Left lung (tissue), 14 donors: ENCODE measurements at places on chromosomes 1 and 21. TPM values are rescaled to one million over a fixed set of nuclear protein-coding genes. Genes with fewer than 3 reads are reported as not detected.

The BGLAP gene
- polyA plus RNA-seq: 2.9 TPM

The TRIM46 gene
- 4.3 TPM for polyA plus RNA-seq

The GIPC2 gene
- polyA plus RNA-seq: 0.67 TPM

- H3K27me3 ChIP-seq: peaks cover 30% of the 10 kb centered on the region
- H3K36me3 ChIP-seq: no peaks in the 10 kb centered on the region
- H3K27ac ChIP-seq: no peak overlapping the region
- peaks cover 14% of the 10 kb centered on the region for H3K4me1 ChIP-seq
These were observed 17.3 kb upstream of the C1orf159 start for GRCh38 chr1:1132956-1133750.

DNA sequence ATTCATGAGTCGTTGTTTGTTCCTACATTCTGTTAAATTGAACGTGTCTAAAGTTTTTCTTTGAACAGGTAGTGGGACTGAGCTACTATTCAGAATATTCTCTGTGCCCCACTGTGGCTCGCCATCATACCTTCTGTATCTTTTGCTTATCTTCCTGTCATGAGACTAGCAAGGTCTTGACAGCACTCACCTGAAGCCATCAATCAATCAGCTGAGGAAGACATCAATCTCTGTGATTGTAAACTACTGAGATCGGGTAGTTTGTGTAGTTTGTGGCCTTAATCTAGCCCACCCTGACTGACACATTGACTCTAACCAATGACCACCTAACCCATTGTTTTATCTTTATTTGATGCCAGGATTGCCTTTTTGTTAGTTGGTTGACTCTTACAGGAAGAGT lies 17.7 kb upstream of the RUNX1 start:
- H3K4me3 ChIP-seq: no peak overlapping the region
- H3K27ac ChIP-seq: no peak overlapping the region
- no peak for DNase-seq

- H3K36me3 ChIP-seq: no peaks in the 10 kb centered on the region
- peak overlapping the region; percentile 16 for H3K4me3 ChIP-seq
- peak; percentile 42 for DNase-seq
- peak overlapping the region; percentile 64 for H3K27ac ChIP-seq
These were observed 67.8 kb downstream of the LRIG2 start for GRCh38 chr1:113140588-113141446.

DNA sequence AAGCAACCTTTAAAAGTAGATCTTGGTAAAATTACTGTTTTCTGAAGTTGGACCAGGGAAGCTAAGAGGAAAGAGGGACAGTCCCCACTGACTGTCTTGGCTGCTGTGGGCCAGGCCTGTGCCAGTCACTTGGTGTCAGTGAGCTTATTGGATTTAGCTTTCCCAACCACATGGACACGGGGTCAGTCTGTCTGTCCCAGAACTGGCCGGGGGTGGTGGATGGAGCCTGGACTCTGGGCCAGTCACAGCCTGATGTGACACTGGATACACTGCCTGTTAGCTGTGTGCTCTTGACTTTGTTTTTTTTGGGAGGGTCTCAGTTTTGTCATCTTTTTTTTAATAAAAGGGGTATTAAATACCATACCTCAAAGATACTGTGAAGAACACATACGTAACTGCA lies 96.7 kb downstream of the GALNT2 start:
- H3K27ac ChIP-seq: no peak overlapping the region
- no peaks in the 10 kb centered on the region for H3K27me3 ChIP-seq
- no peaks in the 10 kb centered on the region for H3K36me3 ChIP-seq
- peaks cover 25% of the 10 kb centered on the region for H3K4me1 ChIP-seq
- H3K4me3 ChIP-seq: no peak overlapping the region

GRCh38 chr1:158011714-158012113 lies 18.3 kb downstream of the KIRREL1 start:
- DNase-seq: peak; percentile 54
- H3K27me3 ChIP-seq: no peaks in the 10 kb centered on the region
- no peaks in the 10 kb centered on the region for H3K36me3 ChIP-seq

GRCh38 chr1:89489047-89489729 lies 35.4 kb upstream of the LRRC8B start:
- H3K4me3 ChIP-seq: no peak overlapping the region
- no peaks in the 10 kb centered on the region for H3K36me3 ChIP-seq
- H3K27ac ChIP-seq: no peak overlapping the region
- DNase-seq: peak; percentile 44
- H3K4me1 ChIP-seq: peaks cover 17% of the 10 kb centered on the region

DNA sequence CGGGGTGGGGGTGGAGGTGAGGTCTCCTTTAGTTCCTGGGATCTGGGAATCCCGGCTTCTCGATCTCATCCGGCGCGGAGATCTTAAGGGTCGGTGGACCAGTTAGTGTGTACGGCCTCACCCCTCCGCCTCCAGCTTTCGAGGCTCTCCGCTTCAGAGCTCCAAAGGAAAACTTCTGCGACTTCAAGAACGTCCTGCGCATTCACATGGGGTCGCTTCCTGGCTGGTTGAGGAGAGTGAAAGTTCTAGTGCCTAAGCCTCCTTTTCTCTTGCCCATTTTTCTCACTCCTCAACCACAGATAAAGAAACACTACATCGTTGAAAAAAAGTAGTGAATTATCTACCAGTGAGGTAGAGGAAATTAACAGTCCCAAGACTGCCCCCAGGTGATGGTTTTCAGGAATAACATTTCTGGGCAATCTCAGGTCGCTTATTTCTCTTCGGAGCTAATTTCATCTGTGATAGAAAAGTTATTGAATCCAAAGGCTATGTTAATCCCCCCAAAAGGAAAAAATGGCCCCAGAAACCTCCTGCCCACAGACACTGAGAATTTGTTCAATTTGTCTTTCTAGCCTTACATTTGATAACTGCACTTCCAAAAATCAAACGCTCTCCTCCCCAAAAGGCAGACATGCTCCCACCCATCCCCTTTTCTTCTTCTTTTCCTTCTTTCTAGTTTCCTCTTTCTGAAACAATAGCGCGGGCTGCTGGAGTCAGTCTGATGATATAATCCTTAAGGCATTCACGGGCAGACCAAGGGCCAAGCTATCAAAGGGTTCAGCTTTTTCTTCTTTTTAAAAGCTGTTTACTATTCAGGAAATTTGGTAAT lies 20.6 kb upstream of the TBX15 start:
- peak; percentile 66 for DNase-seq
- H3K4me3 ChIP-seq: peak overlapping the region; percentile 17
- no peak overlapping the region for H3K27ac ChIP-seq
- H3K27me3 ChIP-seq: peaks cover 72% of the 10 kb centered on the region
- no peaks in the 10 kb centered on the region for H3K36me3 ChIP-seq

GRCh38 chr1:228082918-228083870 lies 686 bp downstream of the ARF1 start:
- DNase-seq: peak; percentile 91
- H3K27ac ChIP-seq: peak overlapping the region; percentile 99
- peaks cover 60% of the 10 kb centered on the region for H3K4me1 ChIP-seq
- no peaks in the 10 kb centered on the region for H3K36me3 ChIP-seq

DNA sequence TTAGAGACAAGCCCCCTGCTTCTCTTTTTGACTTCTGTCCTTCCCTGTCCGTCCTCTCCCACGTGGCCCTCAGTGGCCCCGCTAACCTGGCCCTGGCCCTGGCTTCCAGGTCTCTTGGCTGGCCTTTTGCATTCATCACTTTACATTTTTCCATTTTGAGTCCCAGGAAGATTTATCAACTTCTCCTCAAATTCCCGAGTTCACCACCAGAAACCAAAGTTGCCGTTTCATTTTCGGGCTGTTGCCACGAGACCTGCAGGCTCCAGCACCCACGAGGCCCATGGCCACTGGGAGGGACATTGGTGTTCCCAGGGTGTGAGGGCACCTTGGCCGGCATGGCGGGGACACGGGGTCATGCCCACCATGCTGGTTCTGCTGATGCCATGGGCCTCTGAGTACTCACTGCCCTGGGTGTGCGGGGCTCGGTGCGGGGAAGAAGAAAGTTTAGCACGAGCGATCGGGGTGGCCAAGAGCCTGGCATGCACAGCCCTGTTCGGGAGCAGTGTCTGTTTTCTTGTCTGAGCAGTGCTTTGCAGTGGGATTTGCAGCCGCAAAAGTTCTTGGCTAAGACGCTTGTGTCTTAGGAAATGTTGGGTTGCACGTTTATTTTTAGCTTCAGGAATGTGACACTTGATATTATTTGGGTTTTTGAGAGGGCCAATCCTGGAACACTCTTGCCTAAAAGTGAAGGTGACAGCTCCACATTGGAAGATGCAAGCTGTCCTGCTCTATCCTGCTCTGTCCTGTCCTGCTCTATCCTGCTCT lies 40.4 kb upstream of the ADARB1 start:
- peak overlapping the region; percentile 56 for H3K27ac ChIP-seq
- H3K4me3 ChIP-seq: no peak overlapping the region
- H3K4me1 ChIP-seq: peaks cover 10% of the 10 kb centered on the region
- no peaks in the 10 kb centered on the region for H3K27me3 ChIP-seq

- no peak overlapping the region for H3K4me3 ChIP-seq
- H3K4me1 ChIP-seq: no peaks in the 10 kb centered on the region
- H3K27ac ChIP-seq: peak overlapping the region; percentile 30
- DNase-seq: no peak
- no peaks in the 10 kb centered on the region for H3K36me3 ChIP-seq
These were observed 10.2 kb upstream of the CREG1 start for GRCh38 chr1:167563579-167564246.

GRCh38 chr1:64956733-64957441 lies 9.5 kb downstream of the JAK1 start:
- no peak overlapping the region for H3K4me3 ChIP-seq
- H3K4me1 ChIP-seq: peaks cover 24% of the 10 kb centered on the region
- H3K27ac ChIP-seq: no peak overlapping the region
- no peaks in the 10 kb centered on the region for H3K27me3 ChIP-seq
